ENCODE measurements at places on chromosomes 4 and X. TPM values are rescaled to one million over a fixed set of nuclear protein-coding genes. Genes with fewer than 3 reads are reported as not detected.

ESX1 gene
- total RNA-seq, result not detected

KLB gene
- 0.06 TPM for total RNA-seq

TMPRSS11F gene
- not detected for total RNA-seq

POU4F2 gene
- total RNA-seq, result not detected

NEXMIF gene
- total RNA-seq, result under 0.01 TPM

RS1 gene
- not detected for total RNA-seq

GPRASP3 gene
- total RNA-seq, result 3.8 TPM
